ENCODE measurements at places on chromosomes 2 and 18.

DNA sequence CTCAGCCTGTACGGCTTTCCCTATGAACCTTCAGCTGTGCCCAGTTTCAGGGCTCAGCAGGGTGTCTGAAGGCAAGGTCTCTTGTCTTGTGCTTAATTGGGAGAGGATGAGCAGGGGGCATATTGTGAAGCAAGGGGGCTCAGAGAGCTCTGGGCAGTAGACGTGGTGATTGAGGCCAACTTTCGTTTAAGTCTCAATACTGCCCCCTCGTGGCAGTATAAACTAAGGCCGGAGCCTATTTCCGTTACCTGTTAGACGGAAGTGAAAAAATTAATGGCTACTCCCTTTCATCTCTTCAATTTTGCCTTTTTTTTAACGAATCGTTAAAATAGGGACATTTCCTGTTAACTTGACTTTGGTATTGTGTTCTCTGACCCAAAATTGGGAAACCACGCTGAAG is 193.4 kb downstream of the TDRD15 start:
- DNase-seq: peak; percentile 50

DNA sequence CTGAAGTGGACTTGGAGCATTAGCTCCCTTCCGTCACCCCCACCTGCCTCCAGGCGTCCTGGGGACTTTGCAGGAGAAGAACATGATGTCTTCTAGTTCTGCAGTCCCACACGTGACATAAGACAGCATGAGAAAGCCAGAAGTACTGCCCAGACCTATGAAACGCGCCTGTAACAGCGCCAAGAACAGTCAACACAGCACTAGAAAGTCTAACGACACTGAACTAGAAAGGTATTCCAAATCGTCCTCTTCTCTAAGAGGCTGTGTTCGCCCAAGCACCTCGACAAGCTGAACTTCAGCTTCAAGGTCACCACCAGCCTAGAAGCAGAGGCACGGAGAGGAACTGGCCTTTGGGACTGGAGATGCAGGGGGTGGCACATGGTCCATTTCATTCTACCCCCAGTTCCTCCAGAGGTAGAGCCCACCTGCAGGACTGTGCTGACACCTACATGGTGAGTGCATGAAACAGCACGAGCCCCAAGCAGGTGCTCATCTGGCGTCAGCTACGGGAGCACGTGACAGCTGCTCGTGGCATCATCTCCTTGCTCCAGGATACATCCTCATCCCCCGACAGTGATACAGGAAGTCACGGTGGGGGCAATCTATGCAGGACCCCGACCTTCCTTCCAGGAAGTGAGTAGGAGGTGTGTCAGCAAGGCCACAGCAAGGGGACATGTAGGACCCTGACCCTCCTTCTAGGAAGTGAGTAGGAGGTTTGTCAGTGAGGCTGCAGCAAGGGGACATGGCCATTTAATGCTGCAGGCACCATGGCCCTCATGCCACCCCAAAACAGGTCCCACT is 3.7 kb downstream of the HDAC4 start:
- DNase-seq: no peak

DNA sequence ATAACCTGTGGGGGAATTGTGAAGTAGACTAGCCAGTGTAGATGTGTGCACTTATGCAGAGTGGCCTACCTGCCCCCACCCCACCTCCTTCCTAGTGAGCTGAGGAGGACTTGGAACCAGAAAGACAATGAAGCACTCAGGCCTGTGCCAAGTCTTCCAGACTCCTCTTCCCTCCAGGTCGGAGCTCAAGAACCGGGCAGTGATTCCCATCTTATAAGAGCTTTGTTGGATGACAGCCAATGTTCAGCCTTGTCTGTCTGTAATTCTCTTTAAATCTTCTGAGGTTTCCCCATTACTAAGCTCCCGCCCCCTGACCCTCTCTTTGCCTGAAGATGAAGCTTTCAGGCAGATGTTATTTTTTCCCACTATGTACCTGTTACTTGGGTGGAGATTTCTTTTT is 121.0 kb downstream of the SMAD2 start:
- no peak for DNase-seq

- no peak for DNase-seq
Observed at GRCh38 chr18:42258301-42258965, 303.4 kb downstream of the PIK3C3 start.

DNA sequence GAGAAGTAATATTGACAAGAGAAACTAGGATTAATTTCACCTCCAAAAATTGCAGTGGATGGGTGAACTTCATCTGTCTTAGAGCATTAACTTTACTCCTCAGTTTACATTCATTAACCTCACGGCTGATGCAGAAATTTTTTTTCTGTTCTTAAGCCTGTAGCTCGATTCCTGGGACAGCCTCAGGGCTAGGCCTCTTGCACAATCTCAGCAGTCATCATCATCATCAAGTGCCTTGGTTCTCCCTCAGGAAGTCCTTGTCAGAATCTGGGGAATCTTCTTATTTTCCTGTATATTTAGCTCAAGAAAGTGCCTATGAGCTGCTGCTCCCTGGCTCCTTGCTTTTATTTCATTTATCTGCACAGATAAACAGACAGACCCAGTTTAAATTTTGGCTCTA is 1272.2 kb upstream of the LRRTM1 start:
- no peak for DNase-seq

DNA sequence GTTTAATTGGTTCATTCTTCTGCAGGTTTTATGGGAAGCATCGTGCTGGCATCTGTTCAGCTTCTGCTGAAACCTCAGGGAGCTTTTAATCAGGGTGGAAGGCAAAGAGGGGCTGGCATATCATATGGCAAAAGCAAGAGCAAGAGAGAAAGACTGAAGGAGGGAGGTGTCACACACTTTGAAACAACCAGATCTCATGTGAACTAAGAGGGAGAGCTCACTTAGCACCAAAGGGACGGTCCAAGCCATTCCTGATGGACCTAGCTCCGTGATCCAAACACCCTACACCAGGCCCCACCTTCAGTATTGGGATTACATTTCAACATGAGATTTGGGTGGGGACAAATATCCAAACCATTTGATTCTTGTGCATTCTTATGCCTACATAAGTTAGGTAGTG is 563.1 kb downstream of the SPAG16 start:
- no peak for DNase-seq

GRCh38 chr2:219099329-219099728 is 38.6 kb upstream of the IHH start:
- DNase-seq: no peak

DNA sequence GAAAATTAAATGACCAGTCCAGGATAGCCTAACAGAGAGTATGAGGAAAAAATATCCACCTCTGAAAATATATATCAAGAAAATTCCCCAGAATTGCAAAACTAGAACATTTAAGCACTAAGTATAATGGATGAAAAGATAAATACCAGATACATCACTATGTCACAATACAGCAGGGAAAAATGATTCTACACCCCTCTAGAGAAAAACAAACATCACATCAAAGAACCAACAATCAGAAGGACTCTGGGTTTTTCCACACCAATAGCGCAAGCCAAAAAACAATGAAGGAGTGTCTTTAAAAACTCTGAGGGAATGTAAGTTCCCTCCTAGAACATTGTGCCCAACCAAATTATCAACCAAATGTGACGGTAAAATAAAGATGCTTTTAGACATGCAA is 13.7 kb downstream of the BUB1 start:
- DNase-seq: no peak

DNA sequence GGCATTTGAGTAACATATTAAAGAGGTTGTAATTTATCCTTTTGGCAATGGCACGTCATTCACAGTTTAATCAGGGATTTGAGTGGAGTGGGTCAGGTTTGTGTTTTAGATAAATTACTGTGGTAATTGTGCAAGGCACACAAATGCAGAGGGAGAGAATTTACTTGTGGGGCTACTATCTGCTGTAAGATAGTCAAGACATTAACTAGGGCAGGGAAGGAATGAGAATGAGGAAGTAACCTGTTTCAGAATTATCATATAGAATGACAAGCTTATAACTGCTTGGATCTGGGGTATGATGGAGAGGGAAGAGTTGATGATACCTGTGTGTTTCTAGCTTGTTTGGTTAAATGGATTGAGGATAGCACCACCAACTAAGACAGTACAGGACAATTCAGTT is 58.9 kb upstream of the ZSWIM2 start:
- DNase-seq: no peak

GRCh38 chr2:219331560-219332213 is 857 bp downstream of the RESP18 start:
- peak; percentile 75 for DNase-seq

GRCh38 chr2:192087398-192087958 is 107.3 kb downstream of the TMEFF2 start:
- no peak for DNase-seq

- DNase-seq: peak; percentile 29
Observed at GRCh38 chr2:27857417-27858172, 32.6 kb downstream of the RBKS start.

DNA sequence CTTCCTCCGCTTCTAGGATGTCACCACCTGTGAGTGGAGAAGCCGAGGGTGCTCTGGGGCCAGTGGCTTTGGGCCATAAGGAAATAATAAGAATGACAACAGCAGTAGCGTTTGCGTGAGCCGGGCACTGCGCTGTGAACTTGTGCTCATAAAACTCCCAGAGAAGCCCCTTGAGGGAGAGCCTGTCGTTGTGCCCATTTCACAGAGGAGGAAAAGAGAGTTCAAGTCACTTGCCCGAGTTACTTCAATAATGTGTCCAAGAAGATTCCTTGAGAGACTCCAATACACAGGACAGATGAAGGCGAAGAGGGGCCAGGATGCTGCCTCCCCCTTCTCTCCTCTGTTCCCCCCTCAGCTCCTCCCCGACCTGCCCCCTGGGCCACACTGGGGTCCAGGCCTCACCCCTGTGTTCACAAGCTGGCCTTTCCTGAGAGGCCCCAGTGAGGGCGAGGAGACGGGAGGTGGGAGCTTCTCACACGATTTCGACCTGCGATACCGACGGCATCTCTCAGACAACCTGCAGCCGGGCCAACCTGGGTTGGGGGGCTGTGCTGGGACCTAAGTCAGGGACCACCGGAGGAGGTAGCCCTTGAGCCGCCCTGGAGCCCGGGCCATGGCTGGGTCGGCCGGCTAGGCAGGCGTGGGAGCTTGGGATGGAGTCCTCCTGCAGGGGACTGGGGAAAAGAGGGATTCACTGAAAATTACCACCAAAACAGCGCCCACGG is 53.5 kb upstream of the UBE2F start:
- no peak for DNase-seq

DNA sequence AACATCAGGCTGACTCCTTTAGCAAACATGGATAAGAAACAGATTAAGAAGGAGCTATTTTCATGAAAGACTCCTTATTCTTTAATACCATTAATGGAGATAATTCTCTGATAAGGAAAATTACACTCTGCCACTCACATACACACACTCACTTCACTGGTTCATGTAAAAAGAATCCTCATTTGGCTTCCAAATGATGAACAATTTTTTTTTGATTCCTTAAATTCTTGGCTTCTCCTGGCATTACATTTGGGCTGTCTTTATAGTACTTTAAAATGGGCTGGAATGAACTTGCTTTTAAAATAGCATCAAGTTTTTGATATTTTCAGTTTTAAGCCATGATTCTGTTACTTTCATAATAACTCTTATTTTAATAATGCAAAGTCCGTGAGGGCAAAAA is 328.6 kb downstream of the SLC8A1 start:
- no peak for DNase-seq

GRCh38 chr18:48874233-48874632 is 76.5 kb downstream of the SMAD7 start:
- DNase-seq: no peak

- peak; percentile 86 for DNase-seq
Observed at GRCh38 chr2:15561574-15562344, 625 bp upstream of the NBAS start.

DNA sequence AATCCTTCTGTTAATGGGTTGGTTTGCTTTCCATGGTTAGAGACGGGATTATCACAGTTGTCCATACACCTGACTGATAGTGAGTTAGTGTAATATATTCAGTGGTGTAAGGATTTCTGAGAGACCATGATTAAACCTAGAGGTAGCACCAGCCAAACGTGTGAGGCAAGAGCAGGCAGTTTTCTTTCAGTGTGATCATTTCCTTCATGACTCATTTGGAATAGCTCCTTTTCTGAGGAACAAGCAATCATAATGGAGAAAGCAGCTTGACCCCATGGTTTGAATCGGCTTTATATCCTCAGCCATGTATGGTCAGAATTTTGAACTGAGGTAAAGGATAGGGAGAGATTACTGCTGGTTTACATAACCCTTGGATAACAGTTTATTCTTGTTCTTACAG is 2.9 kb downstream of the MXD1 start:
- DNase-seq: no peak

GRCh38 chr2:112092286-112093041 is 37.4 kb downstream of the TMEM87B start:
- no peak for DNase-seq

DNA sequence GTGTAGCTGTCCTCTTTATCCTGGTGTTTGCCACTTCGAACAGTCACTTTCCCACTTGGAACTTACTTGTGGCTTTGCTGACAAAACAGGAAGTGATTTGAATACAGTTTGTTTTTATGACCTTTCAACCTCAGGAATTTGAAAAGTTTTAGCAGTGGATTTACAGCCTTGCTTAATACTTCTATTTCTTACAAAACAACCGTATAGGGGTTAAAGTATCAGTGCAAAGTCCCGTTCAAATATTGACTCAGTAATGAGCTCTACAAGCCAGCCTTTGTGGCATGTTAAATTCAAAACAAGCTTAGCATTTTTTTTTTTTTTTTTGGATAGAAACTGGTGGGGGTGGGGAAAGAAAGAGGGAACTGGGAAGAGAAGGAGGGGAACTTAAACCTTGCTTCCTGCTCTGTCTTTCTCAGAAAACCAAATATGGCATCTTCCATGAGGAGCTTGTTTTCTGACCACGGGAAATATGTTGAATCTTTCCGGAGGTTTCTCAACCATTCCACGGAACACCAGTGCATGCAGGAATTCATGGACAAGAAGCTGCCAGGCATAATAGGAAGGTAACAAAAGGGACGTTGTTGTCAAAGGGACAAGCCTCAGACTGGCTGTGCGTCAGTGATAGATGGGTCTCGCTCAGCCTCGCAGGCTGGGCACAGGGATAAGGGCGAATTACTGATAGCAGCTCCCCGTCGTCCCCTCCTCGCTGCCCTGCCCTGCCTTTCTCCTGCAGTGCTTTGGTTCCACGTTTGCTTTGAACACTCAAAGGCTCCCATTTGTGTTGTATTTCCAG is at the start of gene HNMT:
HNMT (plus strand) TSS at position 408 of the 793 bp plus-strand sequence; CDS start at position 427, 19 bp downstream.
- peak; percentile 83 for DNase-seq

DNA sequence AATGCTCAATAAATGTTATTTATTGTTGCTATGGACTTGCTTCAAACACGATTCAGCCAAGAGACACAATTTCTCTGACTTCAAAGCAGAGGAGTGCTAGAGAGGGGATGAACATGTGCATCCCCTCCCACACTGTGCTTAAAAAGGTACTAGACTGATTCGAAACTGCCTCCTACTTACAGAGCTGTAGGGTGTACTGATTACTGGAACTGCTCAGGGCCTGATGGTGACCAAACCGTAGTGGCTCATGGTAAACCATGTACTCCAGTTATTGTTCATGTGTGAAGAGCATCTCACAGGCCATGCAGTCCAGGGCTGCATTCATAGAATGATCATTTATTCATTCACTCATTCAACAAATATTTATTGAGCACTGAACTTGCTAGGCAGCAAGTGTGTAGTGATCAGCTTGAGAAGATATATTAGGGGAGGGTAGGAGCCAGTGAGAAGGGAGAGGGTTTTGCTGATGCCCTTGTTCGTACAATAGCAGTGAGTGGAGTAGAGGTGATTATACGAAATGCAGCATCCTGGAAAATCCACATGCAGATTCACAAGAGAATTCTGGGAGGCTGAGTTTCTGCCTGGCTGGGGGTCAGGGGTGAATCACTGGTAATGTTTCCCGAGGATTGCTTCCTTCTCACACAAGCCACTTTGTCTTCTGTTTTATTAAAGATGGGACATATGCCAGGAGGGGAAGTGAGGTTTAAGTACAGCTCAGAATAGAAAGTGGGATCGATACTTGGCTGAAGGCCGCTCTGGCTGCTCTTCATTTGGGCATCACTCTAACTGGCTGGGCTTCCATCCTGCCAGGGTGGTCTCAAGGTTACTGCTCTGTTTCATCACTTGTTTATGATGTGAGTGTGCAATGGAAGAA is 245.4 kb downstream of the RAD51AP2 start:
- DNase-seq: no peak
